ENCODE measurements at places on chromosomes 3 and 15. TPM values are rescaled to one million over a fixed set of nuclear protein-coding genes. Genes with fewer than 3 reads are reported as not detected.

KATNBL1 gene
- 45.8 TPM for polyA plus RNA-seq

RAD51 gene
- 0.21 TPM for polyA plus RNA-seq

SORD gene
- 6.7 TPM for polyA plus RNA-seq

MESP2 gene
- polyA plus RNA-seq = not detected

EPHB3 gene
- polyA plus RNA-seq = 0.04 TPM
